Naive thymus-derived CD4-positive, alpha-beta T cell (primary cell): ENCODE measurements at places on chromosomes 5 and 9. TPM values are rescaled to one million over a fixed set of nuclear protein-coding genes. Genes with fewer than 3 reads are reported as not detected.

Gene ACOT12
- total RNA-seq, result 1.1 TPM

DNA sequence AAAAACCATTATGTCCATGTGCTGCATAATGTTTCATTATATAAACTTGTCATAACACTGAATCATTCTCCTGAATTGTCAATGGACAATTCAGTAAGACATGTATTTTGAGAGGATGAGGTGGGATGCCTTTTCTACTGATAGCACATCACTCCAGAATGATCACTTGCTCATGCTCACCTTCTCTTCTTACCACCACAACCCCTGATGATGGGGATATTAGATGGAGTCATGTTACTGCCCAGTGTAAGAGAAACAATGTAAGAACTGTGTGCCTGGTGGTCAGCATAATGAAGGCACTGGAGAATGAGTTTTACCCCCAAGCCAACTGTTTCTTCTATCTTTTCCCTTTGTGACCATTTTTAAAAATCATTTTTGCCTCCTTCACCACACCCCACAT, 198.8 kb downstream of the ADAMTSL1 start:
- DNase-seq, result no peak

- no peak for DNase-seq
Observed at GRCh38 chr9:8857926-8858595, 1058.5 kb upstream of the DMAC1 start.

GRCh38 chr9:995781-996180, 19.3 kb downstream of the DMRT3 start:
- DNase-seq, result no peak

DNA sequence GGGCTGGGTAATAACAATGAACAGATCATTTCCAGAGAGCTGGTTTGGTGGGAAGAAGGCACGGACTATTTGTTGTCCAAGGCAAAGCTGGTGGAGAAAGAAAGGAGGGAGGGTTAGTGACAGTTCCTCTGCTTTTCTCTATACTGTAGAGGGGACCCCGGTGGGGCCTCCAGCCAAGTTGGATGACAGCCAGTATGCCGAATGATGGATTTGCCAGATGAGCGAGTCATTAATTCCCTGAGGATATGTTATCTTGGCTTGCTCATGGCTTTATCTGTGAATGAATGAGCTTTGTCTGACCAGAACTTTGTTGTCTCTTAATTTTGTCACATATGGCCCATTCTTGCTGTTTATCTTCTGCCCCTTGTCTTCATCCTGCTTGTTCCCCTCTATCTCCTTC, 158.6 kb upstream of the GLRA1 start:
- no peak for DNase-seq

DNA sequence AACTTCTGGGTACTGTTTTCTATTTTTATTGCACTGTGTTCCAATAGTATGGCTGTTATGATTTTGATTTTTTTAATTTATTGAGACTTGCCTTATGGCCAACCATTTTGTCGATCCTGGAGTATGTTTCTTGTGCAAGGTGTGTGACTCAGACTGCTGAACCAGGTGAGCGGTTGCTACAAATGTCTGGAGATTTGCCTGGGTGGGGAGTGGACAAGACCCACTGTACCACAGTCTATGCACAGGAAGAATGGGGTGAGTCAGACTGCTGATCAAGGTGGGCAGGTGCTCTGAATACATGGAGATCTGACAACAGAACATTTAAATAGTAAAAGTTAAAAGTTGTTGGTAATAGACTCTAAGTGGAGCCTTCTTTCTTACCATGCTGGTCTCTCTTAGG, 609.2 kb downstream of the CSNK1G3 start:
- DNase-seq, result no peak

DNA sequence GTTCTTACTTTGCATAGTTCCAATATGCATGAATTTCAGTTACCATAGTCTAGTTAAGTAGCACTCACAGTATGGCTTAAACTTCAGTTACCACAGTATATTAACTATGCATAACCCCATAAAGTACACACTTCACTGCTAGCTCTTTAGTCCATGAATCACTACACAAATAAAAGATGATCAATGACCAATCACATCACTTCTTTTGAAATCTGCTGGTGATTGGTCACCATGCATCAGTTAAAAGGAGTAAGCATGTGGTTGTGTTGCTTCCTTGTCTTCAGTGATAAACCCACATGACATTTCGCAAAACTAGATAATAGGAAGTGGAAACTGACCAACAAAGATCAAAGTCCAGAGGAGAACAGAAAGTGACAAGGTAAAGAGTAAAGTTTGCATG, 79.0 kb downstream of the TAF11L14 start:
- no peak for DNase-seq

Gene MARCOL
- not detected for total RNA-seq

DNA sequence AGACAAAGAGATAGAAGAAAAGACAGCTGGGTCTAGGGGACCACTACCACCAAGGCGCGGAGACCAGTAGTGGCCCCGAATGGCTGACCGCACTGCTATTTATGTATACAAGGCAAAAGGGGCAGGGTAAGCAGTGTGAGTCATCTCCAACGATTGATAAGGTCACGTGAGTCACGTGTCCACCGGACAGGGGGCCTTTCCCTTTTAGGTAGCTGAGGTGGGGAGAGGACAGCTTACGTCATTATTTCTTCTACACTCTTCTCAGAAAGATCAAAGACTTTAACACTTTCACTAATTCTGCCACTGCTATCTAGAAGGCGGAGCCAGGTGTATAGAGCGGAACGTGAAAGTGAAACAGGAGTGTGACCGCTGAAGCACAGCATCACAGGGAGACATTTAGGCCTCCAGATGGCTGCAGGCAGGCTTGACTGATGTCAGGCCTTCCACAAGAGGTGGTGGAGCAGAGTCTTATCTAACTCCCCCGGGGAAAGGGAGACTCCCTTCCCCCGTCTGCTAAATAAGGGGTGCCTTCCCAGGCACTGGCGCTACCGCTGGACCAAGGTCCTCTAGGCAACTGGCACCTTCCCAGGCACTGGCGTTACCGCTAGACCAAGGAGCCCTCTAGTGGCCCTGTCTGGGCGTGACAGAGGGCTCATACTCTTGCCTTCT, 6.1 kb upstream of the PRR16 start:
- peak; percentile 40 for DNase-seq

DNA sequence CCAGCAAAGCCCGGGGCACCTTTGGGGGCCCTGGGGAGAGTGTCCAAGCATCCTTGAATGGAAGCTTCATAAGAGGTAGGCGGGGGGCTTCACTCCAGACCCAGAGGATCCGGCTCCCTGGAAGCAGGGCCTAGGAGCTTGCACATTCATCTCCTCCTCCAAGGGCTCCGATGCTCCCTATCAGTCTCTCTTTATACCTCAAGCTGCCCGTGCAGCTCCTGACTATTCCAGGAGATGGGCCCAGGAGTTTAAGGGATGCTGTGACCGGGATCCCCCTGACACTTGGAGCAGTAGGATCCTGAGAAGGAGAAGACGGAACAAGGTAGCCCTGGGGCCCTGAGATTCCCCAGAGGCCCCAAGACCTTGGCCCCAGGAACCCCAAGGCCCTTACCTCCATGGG, 25.9 kb downstream of the CSF1R start:
- DNase-seq, result no peak

DNA sequence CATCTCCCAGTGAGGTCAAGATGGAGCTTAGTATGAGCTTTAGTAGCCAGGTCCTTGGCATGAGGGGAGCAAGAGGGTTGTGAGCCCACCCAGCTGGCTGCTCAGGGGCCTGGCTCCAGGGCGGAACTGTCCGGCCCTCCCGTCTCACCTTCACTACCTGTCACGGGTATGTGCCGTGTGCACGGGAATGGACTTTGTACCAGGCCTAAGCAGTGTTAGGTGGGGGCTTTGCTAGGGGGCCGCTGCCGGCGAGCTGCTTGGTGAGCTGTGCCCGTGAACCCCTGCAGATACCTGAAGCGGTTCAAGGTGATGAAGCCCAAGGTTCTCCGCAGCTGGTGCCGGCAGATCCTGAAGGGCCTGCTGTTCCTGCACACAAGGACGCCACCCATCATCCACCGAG, 46.7 kb downstream of the WNK2 start:
- DNase-seq, result no peak

DNA sequence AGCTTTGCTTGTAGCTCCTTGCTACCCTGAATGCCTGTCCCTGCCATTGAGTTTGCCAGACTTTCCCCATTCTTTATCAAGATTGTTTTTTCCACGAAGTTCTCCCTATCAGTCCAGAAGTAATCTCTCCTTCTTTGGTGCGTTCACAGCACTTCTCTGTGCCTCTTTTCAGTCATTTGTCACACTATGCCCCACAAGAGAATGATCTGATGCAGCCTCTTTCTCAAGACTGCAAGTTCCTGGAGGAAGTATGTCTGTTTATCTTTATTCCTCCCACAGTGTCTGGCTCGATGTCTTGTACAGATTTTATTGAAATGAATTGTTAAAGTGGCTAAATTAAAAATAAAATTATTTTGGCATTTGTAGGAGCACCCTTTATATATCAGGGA, 99.3 kb downstream of the CCDC192 start:
- DNase-seq, result no peak
